ENCODE measurements at places on chromosomes 13 and 19.
A peak's percentile ranks its signal among the peaks of the same experiment; 100 is the strongest.

DNA sequence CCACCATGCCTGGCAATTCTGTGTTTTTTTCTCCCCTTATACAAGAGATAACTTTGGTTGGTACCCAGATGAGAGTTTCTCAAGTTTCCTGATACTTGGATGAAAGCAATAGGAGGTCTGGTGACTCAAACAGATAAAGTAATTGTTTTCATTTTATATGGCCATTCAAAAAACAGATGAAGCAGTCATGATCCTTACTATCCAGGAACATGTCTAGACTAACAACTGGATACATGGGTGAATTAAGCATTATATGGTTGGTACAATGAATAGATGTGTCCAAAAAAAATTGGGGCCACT is 8.5 kb downstream of the ZNF430 start:
- no peak for DNase-seq

DNA sequence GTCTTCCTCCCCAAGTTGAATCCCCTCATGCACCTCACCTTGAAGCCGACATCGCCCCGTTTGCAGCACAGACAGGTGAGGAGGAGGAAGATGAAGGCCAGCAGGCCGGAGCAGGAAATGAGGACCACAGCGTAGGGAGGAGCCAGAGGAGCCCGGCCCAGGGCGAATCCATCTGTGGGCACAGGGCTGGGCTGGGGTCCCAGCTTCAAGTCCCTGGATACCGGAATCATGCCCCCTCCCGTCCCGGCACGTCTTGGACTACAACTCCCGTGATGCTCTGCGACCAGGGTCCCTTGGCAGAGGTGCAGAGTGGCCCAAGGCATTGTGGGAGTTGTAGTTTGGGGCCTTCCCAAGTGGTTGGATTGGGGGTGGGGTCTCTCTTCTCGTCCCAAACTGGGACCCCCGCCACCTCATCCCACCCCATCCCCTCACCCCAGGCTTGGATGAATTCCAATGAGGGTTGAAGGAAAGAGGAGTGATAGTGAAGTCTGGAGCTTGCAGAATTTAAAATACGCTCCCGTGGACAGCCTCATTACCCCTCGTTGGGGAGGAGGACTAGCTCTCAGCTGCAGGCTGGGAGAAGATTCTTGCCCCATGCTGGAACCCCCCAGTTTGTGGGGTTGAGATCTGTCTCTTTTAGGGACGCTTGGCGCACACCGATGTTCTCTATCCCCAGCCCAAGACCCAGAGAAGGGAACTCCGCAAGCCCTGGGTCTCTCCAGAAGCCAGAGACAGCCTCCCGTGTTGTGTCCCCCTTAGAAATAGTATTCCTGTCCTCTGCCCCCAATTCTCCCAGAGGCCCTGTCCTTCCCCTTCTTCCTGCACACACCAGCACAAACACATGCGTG is 990 bp downstream of the LMTK3 start:
- peak; percentile 50 for DNase-seq

DNA sequence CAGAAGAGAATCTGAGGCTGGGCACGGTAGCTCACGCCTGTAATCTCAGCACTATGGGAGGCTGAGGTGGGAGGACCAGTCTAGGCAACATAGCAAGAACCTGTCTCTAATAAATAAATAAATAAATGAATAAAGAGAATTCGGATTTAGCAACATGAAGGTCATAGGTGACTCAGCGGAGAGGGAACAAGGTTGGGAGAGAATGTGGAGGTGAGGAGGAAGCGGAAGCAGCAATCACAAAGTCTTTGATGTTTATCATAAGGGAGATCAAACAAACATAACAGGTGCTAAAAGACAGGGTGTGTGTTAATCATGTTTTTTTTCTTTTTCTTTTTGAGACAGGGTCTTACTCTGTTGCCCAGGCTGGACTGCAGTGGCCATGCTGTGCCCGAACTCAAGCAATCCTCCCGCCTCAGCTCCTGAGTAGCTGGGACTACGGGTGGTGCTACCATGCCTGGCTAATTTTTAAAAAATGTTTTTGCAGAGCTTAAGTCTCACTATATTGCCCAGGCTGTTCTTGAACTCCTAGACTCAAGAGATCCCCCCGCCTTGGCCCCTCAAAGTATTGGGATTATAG is 16.3 kb downstream of the PBX4 start:
- no peak for DNase-seq

GRCh38 chr13:39892721-39893685 is 237.5 kb downstream of the COG6 start:
- no peak for DNase-seq

DNA sequence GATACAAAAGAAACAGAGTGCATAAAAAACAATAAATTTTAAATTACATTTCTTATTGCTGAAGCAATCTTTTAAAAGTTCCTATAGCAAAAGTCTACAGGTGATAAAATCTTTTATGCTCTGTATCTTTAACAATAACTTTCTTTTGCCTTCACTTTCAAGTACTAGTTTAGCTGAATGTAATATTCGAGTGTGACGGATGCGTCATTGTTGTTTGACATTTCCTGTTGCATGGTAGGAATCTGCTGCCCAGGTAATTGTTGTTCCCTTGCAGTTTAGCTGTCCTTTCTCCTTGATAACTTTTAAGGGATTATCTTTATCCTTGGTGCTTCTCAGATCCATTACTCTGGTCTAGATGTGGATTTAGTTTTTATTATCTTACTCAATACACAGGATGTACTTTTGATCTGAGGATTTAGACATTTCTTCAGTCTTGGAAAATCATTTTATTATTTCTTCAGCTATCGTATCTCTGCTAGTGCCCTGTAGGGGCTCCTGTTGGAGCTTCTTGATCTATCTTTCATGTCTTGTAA is 2.1 kb upstream of the CPB2 start:
- DNase-seq: no peak

DNA sequence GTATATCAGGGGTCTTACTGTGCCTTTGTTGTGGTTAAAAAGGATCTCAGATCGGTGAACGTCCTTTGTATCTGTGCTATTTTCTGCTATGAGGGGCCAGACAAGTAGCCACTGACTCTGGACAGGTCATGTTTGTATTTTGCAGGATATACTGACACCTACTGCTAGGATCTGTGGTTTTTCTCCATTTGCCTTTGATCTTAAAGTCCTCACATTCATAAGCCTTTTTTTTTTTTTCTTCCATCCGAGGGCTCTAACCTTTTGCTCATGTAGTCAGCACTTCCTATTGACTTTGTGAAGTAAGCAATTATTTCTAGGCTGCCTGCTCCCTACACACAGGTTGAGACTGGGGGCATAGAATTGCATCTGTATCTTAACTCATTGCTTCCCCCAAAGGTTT is 106.2 kb downstream of the SLITRK5 start:
- DNase-seq: no peak

- DNase-seq: no peak
Observed at GRCh38 chr13:90254437-90254836, 1093.0 kb upstream of the MIR17HG start.

DNA sequence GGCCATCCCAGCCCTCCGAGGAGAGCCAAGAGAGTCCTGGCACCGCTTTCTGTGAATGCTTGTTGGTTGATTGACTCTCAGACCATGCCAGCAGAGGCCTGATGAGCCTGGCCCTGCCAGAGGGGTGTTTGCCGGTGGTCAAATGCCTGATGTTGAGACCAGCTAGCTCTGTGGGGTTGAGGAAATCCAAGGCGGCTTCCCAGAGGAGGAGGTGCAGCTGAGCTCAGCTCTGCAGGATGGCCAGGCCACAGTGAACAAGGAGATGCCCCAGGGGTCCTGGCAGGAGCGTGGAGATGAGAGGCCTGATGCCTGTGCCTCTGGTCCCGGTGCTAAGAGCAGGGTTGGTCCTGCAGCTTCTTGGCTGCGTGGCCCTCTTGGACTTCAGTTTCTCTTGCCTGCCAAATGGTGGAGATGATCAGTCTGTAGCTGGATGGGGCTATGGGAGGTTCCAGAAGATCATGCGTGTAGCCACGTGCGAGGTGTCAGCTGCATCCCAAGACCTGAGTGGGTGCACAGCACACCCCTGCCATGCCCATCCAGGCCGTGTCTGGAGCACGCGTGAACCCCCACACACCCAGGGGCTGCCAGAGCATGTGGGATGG is 16.8 kb downstream of the NFIC start:
- DNase-seq: no peak

DNA sequence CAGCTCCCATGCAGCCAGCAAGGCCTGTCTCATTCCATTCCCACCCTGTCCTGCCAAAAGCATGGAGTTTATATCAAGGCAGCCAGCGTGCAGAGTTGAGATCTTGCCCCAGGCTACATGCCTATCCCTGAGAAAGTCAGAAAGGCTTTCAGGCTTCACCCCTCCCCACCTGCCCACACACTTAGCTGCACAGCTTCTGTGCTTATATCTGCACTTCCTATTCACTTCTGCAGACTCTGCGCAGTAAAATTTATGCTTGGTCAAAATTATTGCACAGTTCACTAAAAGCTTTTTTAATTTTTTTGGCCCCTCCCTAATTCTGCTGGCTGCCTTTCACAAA is 12.5 kb upstream of the ZNF675 start:
- no peak for DNase-seq

- DNase-seq: peak; percentile 76
Observed at GRCh38 chr19:14089662-14090508, 666 bp downstream of the SAMD1 start.

GRCh38 chr13:100478107-100478809 is 110.3 kb downstream of the GGACT start:
- no peak for DNase-seq

DNA sequence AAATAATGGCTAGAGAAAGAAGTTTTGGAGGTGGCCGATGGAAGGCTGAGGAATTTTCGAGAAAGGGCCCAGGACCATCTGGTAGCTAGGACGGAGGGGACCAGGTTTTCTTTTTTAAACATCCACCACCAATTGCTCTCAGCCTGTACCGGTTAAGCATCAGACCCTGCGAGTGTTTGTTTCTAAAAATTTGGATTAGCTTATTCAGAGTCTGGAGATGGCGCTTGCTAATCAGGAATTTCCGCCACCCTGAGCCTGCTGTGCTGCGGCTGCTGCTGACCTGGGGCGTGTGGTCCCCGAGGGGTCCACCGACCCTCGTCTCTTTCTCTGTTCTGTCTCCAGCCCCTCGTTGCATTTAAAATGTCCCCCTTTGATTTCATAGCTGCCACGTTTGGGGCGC is 2.0 kb downstream of the UHRF1 start:
- DNase-seq: no peak

DNA sequence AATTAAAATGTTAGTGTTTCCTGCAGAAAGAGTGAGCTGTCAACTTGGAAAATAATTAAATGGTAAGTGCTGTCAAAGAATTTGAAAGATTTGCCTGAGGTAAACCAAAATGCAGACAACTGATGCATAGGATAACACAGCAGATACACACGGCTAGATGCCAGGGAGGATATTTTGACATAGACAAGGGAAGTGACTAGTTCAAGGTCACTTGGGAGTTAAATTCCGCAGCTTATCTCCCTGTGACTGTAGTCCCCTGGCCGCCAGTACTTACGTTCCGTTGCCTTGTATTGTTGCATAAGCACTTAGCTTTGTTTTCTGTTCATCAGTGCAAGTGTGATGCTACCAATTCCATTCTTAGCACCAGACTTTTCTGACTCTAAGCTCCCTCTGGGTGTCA is 247.3 kb upstream of the MAB21L1 start:
- no peak for DNase-seq

DNA sequence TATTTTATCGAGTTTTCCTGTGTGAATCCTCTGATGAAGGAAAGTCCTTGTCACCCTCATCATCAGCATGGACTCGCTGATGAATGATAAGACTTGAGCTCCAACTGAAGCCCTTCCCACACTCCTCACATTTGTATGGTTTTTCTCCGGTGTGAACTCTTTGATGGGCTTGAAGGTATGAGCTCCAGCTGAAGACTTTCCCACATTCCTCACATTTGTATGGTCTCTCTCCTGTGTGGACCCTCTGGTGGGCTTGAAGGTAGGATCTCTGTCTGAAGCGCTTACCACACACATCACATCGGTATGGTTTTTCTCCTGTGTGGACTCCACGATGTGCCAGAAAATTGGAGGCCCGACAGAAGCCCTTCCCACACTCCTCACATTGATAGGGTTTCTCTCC is 21.7 kb downstream of the ZNF45 start:
- no peak for DNase-seq

GRCh38 chr13:34300559-34300958 is 482.6 kb downstream of the RFC3 start:
- peak; percentile 7 for DNase-seq

- no peak for DNase-seq
Observed at GRCh38 chr13:33454844-33455705, 169.5 kb upstream of the STARD13 start.
